ENCODE measurements at places on chromosomes 2 and 18.

GRCh38 chr2:16374671-16375070, 291.0 kb downstream of the CYRIA start:
- H3K27me3 ChIP-seq: no peaks in the 10 kb centered on the region
- no peak overlapping the region for H3K27ac ChIP-seq
- DNase-seq: no peak
- no peaks in the 10 kb centered on the region for H3K36me3 ChIP-seq

- no peaks in the 10 kb centered on the region for H3K4me1 ChIP-seq
- H3K27me3 ChIP-seq: no peaks in the 10 kb centered on the region
- no peaks in the 10 kb centered on the region for H3K36me3 ChIP-seq
- no peak for DNase-seq
- no peak overlapping the region for H3K4me3 ChIP-seq
- H3K27ac ChIP-seq: no peak overlapping the region
Measured at GRCh38 chr2:35787302-35788031, 568.1 kb upstream of the CRIM1 start.

- no peaks in the 10 kb centered on the region for H3K36me3 ChIP-seq
- no peaks in the 10 kb centered on the region for H3K27me3 ChIP-seq
- H3K4me1 ChIP-seq: no peaks in the 10 kb centered on the region
- H3K4me3 ChIP-seq: no peak overlapping the region
- H3K27ac ChIP-seq: no peak overlapping the region
Measured at GRCh38 chr18:79935098-79935480, 16.4 kb downstream of the SLC66A2 start.

- no peaks in the 10 kb centered on the region for H3K4me1 ChIP-seq
- no peak overlapping the region for H3K27ac ChIP-seq
- no peaks in the 10 kb centered on the region for H3K27me3 ChIP-seq
- DNase-seq: no peak
- no peak overlapping the region for H3K4me3 ChIP-seq
Measured at GRCh38 chr2:196486146-196486545, 153.4 kb upstream of the CCDC150 start.

DNA sequence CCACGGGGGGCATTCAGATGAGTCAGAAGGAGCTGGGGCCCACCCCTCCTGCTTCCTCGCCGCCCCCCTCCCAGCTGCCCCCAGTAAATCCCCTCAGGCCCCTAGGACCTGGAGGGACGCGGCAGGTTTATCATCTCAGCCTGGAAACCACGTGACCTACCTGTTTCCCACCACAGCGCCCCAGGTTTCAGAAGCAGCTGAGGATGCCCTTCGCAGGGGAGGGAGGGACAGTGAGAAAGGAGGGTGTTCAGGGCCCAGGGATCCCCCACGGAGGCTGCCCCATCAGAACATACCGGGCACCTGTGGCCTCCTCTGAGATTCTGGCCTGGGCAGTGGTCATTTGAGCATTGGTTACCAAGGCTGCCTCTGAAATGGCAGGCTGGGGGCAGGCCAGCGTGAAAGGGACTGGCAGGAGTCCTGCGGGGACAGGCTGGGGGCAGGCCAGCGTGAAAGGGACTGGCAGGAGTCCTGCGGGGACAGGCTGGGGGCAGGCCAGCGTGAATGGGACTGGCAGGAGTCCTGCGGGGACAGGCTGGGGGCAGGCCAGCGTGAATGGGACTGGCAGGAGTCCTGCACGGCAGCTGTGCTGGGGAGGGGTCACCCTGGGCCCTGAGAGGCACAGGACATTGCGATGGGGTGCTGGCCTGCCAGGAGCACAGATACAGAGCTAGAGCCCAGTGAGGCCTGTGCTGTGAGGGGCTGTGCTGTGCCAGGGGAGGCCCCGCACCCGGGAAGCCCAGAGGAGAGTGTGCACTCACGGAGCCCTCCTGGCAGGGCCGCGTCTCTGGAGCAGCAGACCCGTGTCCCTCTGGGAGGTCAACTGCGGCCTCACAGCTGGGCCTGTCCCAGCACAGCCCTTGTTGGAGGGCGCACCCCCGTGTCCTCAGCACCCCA, 1.6 kb downstream of the NEU4 start:
- H3K27me3 ChIP-seq: peaks cover 12% of the 10 kb centered on the region
- H3K4me3 ChIP-seq: no peak overlapping the region
- no peak overlapping the region for H3K27ac ChIP-seq
- no peaks in the 10 kb centered on the region for H3K4me1 ChIP-seq
- H3K36me3 ChIP-seq: no peaks in the 10 kb centered on the region

- no peaks in the 10 kb centered on the region for H3K27me3 ChIP-seq
- no peak overlapping the region for H3K4me3 ChIP-seq
- peak overlapping the region; percentile 66 for H3K27ac ChIP-seq
- H3K36me3 ChIP-seq: no peaks in the 10 kb centered on the region
Measured at GRCh38 chr2:175464311-175464670, 282.8 kb upstream of the ATP5MC3 start.

All from breast epithelium (tissue), 4 donors.